Parietal lobe (tissue), 2 donors: ENCODE measurements at places on chromosomes 5 and 9. TPM values are rescaled to one million over a fixed set of nuclear protein-coding genes. Genes with fewer than 3 reads are reported as not detected.

LCN2 gene
- total RNA-seq = not detected

PCDHA4 gene
- total RNA-seq = 29.7 TPM

HSPB3 gene
- total RNA-seq = 0.94 TPM

PTCD2 gene
- total RNA-seq = 12.2 TPM

SPEF2 gene
- 22.5 TPM for total RNA-seq

CCNO gene
- not detected for total RNA-seq

NPDC1 gene
- 34.4 TPM for total RNA-seq

SPATA31A3 gene
- total RNA-seq = not detected
